ENCODE measurements at places on chromosomes 6 and 20.

- DNase-seq, result no peak
Measured at GRCh38 chr20:29318871-29319461, 1938.5 kb upstream of the DEFB115 start.

DNA sequence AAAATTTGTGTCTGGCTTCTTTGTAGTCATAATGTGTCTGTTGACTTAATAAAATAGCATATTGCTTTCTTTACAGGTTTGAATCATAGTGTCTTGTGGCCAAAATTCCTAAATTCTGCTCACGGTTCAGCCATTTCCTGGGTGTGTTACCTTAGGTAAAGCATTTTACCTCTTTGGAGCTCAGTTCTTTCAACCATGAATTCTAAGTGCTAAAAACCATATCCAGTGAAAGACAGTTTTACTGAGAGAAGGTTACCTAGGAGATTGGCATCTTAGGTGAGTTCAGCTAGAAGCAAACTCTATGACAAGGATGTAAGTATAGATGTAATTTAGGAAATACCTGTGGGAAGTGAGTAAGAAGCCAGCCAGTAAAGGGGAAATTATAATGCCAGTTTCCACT, 20.7 kb downstream of the CRYBG1 start:
- no peak for DNase-seq

DNA sequence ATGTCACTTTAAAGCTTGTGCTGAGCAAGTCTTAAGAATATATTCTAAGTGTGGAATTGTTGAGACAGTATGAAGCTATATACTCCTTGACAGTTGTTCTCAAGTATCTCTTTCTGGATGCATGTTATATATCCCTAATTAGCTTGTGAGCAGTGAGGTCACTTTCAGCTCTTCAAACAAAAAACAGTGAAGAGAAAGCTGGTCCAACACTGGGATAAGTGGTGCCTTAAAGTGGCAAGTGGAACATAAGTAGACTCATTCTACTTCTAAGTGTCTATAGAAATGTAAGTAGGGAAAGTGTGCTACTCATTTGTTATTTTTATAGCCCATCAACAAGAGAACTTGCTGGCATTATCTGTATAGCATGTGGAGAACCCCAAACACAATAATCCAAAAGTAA, 133.1 kb upstream of the BACH2 start:
- DNase-seq, result no peak

- no peak for DNase-seq
Measured at GRCh38 chr20:63072991-63073737, 66.4 kb upstream of the BHLHE23 start.

DNA sequence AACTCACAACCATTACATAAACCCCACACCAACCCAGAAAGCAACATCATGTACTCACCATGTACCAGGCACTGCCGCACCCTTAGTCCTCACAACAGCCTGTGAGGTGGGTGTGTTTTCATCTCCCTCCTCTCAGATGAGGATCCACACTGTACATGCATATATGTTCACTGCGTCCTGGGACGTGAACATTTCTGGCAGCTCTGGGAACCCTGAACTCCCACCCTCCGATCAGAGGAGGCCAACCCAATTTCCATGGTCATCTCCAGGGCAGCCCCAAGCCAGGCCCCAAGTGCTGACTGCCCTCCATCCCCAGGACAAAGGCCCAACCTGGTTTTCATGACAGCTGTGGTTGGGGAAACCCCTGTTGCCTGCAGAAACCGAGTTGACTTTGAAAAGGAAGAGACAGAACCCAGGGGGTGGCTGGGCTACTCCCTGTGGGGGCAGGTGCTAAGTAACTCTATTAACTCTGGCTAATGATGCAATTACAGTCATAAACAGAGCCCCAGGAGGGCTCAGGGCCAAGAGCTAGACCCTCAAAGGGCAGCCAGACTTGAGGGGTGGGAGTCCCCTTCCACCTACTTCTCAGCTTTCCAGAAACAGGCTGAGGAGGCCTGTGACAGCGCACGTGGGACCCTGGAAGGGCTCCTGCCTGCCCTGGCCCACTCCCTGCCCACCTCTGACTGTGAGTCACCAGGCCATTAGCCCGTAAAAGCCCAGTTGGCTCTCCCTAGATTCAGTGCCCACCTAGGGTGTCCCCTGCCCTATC, 2.6 kb downstream of the TFEB start:
- no peak for DNase-seq

- peak; percentile 96 for DNase-seq
Measured at GRCh38 chr20:62652041-62652893, 10.0 kb downstream of the SLCO4A1 start.

Measured in osteocyte (in vitro differentiated cells).